SIG-M5 (cell line): ENCODE measurements at places on chromosomes 2 and 18.

DNA sequence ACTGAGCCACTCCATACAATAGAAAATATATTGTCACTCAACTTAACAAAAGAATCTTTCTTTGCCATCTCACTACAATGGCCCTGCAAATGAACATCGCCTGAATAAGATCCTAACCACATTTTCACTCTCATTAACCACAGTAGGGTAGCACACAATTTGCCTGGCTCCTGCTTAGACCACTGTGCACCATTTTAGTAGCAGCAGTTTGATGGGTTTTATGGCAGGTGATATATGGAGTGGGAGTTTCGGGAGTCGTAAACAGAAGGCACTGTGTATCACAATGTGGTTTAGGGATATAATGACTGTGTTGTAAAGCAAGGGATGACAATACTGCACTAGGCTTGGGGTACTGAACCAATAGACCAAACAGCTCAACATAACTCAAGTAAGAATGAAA is 617.4 kb downstream of the BCL11A start:
- DNase-seq, result no peak

DNA sequence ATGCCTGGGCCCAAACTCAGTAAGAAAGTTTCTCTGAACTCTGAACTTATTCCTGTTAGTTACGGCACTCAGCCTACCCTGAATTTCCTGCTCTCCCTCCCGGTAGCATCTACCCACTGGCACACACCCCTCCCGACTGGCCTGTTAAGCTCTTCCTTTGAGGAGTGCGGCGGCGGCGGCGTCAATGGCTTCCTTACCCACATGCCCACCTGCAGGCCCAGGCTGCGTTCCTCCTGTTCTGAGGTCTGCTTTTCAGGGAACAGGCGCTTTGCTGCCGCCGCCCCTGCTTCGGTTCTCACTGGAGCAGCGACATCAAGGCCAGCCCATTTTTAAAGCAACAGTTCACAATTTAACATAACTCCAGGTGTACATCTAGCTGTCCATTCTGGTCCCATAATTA is 432.4 kb downstream of the DCDC2C start:
- no peak for DNase-seq

DNA sequence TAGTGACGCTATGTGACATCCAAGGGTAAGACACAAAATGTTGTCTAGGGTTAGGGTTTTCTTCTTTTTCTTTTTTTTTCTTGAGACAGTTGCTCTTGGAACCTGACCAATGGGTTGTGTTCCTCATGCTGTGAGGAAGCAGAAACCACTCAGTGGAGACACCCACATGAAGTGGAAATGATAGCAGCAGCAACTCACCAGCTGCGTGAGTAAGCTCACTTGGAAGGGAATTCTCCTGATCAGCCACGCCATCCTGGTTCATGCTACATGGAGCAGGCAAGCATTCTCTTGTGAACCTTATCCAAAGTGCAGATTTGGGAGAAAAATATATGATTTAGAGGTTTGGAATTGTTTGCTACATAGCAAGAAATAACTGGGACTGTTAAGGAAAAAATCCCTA is 863.7 kb downstream of the EPHA4 start:
- no peak for DNase-seq

DNA sequence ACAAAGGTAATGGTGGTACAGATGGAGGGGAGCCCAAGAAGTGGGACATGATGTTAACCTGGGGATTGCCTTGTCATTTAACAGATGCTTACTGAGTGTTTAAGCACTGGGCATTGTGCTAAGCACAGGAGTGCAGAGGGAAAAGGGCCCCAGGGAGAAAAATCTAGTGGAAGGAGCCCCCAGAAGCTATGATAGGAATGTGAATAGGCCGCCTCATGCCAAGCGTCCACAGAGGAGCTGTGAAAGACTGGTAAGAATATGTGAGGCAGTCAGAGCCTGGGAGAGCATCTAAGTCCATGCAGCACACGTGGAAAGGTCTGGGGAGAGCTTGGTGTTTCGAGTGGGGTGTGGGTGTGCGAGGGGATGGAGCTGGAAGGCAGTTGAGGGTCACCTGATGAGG is 5.5 kb downstream of the ZNF532 start:
- DNase-seq, result no peak

DNA sequence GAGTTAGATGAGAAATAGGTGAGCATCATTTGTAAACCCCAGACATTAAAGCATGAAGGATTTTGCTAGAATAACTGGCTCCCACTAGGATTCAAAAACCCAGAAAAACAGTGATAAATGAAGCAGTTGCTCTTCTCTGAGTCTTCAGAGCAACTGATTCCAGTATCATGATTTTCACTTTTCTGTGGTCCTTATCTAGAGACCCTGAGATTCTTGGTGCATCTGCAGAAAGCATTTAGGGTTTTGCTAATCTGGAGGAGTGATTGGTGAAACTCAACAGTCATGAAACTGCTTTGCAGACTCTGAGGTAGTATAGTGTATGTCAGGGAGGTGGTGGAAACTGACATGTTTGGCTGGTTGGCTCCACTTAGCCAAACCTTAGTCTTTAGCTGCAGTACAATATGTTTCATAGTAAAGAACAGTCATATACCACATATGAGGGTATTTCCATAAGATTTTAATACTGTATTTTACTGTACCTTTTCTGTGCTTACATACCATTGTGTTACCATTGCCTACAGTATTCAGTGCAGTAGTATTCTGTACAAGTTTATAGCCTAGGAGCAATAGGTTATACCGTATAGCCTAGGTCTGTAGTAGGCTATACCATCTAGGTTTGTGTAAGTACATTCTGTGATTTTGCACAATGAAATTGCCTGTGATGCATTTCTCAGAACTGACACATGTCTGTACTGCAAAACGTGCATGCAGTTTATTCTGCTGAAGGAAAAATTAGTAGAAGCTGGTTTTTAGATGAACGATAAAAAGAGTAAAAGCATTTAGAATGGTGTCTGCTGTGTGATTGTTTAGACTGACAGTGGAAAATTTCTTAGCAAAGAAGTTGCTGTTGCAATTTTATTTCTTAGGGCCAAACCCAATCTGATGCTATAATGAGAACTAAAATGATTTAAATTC is 23.8 kb downstream of the EML4 start:
- DNase-seq, result no peak
